Activated CD4-positive, alpha-beta T cell treated with anti-CD3 and anti-CD28 coated beads, Interleukin-2, amount 50 U/mL, for 48 hours (primary cell): ENCODE measurements at places on chromosomes 16 and 17.
A peak's percentile ranks its signal among the peaks of the same experiment; 100 is the strongest.

DNA sequence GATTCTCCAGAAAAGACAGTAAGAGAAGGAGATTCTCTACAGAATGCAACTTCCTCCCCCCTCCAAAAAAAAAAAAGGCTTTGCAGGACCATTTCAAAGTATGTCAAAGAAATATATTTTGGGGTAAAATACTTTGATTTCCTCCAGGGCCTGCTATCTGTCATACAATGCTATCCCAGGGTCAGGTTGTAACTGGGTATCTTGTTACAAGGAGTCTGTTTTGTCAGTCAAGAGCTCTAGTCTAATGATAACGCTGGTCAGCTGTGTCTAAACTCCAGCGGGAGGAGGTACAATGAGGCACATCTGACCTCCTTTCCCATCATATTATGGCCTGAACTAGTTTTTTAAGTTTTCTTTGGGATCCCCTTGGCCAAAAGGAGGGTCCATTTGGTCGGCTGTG is 408.4 kb upstream of the CDH5 start:
- DNase-seq = no peak

GRCh38 chr17:73508057-73508930 is 136.0 kb downstream of the SDK2 start:
- no peak for DNase-seq

DNA sequence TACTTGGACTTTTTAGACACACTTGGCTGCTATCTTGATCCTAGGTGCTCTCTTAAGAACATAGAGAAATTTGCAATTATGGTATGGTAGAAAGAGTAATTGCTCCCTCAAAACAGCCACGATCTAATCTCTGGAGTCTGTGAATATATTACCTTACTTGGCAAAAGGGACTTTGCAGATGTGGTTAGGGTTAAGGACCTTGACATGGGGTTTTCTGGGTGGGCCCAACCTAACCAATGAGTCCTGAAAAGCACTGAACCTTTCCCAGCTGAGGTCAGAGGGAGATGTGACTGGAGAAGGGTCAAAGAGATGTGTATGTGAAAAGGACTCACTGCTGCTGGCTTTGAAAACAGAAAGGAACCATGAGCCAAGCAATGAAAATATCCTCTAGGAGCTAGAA is 26.7 kb upstream of the MED13 start:
- DNase-seq = no peak

- DNase-seq = no peak
Observed at GRCh38 chr17:35799942-35800341, 4.5 kb upstream of the MMP28 start.

GRCh38 chr16:30456302-30456701 is 10.6 kb upstream of the SEPHS2 start:
- no peak for DNase-seq

- no peak for DNase-seq
Observed at GRCh38 chr17:68125111-68125870, 89.8 kb downstream of the KPNA2 start.

DNA sequence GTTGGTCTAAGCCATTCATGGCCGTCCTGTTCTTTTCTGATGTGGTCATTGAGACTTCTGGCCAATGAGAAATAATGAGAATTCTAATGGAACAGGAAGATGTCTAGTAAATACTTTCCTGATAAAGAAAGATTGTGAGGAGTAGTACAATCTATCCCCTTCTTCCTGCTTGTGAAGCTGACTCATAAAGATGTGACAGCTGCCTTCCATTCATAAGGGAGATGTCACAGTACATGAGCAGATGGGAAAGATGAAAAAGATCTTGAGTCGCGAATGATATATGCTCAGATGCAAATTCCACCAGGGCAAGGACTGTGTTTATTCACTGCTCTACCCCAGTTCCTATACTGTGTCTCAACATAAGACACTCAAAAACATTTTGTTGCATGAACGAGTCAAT is 111.7 kb upstream of the FOXF1 start:
- DNase-seq = no peak

DNA sequence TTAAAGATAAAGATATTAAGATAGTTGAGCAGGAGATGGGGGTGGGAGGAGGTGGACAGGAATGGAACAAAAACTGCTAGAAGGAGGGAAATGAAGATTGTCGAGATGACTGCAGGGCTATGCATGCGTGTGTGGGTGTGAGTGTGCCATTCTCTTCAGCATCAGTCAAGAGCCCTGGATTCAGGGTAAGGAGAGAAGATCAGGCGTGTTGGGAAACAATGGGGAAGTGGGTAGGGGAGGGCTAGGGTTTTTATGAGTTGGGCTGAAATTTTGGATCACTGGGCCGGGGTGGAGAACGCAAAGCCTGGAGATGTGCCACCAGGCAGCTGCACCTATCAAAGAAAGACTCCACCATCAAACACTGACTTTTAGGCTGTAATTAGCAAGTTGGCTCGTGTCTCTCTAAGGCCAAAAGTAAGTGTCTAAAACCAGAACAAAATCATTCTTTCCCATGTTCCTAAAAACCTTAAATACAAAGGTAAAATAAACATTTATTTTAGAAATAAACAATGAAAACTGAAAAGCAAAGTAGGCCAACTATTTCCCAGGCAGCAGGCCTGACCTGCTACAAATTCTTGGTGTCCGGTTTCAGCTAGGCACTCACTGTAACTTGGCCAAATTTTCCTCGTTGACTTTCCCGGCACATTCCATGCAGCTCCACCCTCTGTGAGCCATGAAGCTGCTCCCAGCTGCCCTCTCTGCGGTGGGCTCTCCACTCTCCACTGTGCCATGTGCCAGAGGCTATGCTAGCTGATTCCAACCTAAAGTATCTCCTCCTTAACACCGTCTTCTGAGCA is 4.2 kb downstream of the CDRT4 start:
- DNase-seq = no peak

GRCh38 chr16:75957870-75958269 is 231.6 kb upstream of the CPHXL start:
- no peak for DNase-seq

- no peak for DNase-seq
Observed at GRCh38 chr17:75594499-75595283, 7.1 kb downstream of the MYO15B start.

GRCh38 chr16:11006656-11007055 is 62.3 kb downstream of the CLEC16A start:
- no peak for DNase-seq

DNA sequence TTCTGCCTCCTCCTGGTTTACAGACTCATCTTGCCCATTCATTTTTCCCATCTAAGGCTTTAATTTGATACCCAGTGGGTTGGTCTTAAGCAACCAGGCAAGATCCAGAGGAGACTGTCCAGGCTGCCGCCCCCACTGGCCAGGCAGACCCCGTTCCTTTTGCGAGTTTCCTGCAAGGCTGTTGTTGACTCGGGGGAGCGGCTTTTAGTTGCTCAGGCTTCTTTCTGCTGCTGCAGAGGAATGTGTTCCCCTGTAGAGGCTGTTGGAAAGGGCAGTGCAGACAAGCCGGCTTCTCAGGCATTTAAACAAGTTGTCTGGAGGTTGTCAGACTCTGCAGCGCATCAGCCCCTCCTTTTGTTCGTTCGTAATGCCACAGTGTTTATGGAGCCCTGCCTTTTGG is 231.2 kb downstream of the PRKCA start:
- DNase-seq = no peak

DNA sequence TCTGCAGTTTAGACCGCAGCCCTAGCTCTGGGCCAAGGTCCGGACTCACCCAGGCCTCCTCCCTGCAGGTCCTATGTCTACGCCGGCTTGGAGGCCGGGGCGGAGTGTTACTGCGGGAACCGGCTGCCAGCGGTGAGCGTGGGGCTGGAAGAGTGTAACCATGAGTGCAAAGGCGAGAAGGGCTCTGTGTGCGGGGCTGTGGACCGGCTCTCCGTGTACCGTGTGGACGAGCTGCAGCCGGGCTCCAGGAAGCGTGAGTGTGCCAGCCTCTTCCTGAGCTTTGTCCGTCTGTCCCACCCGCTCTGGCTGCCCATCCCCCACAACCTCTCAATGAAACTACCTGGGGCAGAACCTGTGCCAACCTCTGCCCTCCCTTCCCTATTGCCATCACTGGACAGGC is 20.1 kb downstream of the WSCD1 start:
- no peak for DNase-seq

GRCh38 chr16:31113121-31114120 is 4.0 kb upstream of the KAT8 start:
- no peak for DNase-seq

DNA sequence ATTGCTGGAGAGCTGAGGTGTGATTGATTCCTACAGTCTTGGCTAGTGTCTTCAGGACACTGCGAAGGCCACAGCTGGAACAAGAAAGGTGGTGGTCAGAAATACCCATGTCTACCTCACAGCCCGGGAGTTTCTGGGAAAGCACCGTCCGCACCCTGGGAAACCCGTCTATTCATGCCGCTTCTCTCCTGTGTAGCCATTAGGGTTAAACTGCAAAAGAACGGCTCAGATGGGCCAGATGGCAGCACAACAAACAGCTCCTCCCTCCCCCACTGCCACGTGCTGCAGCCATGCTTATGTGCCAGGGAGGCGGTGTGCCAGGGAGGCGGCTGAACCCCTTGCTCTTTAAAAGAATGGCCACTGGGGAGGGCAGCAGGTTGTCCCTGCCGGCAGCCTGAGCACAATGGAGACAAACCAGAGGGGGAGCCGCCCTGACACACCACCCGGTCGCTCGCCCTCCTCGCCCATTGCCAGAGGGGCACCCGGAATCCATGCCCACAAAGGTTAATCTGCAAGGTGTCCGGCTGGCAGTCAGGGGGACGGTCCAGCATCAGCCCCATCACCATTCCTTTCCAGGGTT is 65.2 kb downstream of the CYTH1 start:
- no peak for DNase-seq

DNA sequence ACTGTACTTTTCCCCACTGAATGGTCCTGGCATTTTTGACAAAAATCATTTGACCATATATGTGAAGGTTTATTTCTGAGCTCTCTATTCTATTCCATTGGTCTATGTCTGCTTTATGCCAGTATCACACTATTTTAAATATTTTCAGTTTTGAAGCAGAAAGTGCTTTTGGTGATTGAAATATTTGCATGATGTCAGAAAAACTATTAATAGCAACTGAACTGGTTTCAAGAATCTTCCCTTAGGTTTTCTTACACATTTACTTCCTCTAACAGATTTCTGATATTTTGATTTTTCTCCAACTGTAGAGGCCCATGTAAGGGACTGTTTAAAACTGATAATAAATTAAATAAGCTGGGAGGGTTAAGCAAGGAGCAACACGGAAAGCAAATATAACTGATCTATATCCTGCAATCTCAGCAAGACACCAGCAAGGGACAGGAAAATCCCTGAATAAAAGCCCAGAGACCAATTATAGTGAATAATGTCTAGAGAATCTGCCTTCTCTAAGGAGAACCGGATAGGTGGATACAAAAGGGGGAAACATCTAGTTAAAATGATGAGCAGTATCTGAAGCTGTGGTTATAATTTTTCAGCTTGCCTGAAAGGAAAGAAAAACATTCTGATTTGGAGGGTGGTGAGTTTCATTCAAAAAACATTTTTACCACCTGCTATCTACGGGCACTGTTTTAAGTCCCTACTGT is 80.9 kb upstream of the STAC2 start:
- no peak for DNase-seq

DNA sequence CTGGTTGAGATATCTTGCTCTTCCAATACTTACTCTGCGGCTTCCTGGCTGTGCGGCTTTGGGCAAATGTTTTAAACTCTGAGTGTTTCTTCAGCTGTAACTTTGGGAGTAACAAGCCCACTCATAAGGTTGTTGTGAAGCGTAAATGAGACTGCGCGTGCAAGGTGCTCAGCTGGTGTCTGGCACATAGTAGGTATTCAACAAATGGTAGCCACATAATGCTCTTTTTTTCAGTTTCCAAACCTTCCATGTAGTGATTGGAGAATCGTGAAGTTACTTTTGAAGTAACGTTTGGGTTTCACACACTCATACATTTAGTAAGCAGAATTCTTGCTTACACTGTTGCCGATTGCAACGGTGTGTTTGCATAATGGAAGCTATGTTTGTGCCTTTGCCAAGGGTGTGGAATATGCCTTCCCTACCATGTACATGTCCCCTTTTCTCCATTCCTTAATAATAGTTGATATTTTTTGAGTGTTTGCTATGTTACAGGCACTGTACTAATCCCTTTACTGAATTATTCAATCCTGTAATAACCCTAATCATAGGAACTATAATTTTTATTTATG is 829 bp downstream of the DHRS7B start:
- no peak for DNase-seq

- no peak for DNase-seq
Observed at GRCh38 chr17:64418506-64419339, 28.1 kb upstream of the PECAM1 start.

DNA sequence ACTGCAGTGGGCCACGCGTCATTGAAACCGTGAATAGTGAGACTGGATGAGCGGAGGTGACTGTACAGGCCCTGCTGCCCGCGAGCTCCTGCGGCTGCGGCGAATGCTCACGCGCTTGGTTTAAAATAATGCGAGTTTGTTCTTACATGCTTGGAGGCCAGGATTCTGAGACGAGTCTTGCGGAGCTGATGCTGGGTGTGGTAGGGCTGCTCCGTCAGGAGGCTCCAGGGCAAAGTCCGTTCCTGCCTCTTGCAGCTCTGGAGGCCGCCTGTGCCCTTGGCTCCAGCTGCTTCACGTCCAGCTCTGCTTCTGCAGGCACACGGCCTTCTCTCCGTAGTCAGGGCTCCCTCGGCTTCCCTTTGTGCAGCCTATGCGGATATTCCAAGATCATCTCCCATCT is 9.5 kb downstream of the ACSF3 start:
- no peak for DNase-seq

- no peak for DNase-seq
Observed at GRCh38 chr16:82955741-82956348, 329.1 kb downstream of the CDH13 start.

DNA sequence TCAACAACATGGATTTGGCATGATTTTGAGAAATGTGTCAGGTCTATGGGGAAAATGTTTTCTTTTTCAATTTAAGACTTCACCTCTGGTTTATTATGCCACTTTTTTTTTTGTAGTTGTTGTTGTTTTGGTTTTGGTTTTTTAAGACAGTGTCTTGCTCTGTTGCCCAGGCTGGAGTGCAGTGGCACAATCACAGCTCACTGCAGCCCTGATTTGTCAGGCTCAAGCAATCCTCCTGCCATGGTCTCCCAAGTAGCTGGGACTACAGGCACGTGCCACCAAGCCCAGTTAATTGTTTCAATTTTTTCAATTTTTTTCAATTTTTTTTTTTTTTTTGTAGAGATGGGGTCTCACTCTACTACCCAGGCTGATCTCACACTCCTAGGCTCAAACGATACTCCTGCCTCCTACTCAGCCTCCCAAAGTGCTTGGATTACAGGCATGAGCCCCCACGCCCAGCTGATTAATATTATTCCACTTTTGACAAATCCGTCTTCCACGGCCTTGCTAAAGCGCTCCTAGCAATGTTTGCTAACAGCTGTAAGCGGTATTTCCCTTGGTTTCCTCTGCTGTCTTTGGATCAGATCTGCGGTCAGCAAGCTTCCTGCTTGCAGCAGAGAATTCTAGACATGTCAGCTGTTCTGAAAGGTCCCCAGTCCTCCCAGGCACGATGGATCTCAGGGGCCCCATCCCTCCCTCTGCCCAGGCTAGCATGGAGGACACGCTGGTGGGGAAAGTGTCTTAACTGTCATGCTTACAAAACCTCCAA is 7.0 kb upstream of the MILR1 start:
- DNase-seq = peak; percentile 31
